ENCODE measurements at places on chromosomes 12 and 14. TPM values are rescaled to one million over a fixed set of nuclear protein-coding genes. Genes with fewer than 3 reads are reported as not detected.
A peak's percentile ranks its signal among the peaks of the same experiment; 100 is the strongest.

ESPL1 gene
- 77.2 TPM for total RNA-seq

- no peaks in the 10 kb centered on the region for H3K36me3 ChIP-seq
- peaks cover 2% of the 10 kb centered on the region for H3K4me1 ChIP-seq
- peak; percentile 27 for DNase-seq
- no peaks in the 10 kb centered on the region for H3K27me3 ChIP-seq
- no peak overlapping the region for H3K27ac ChIP-seq
Measured at GRCh38 chr14:70707138-70708038, 65.7 kb downstream of the TTC9 start.

GRCh38 chr14:72907886-72908285 lies 14.0 kb upstream of the DPF3 start:
- H3K27ac ChIP-seq: no peak overlapping the region
- no peaks in the 10 kb centered on the region for H3K4me1 ChIP-seq
- DNase-seq: no peak
- H3K27me3 ChIP-seq: peaks cover 6% of the 10 kb centered on the region

PRB2 gene
- total RNA-seq: not detected

DNA sequence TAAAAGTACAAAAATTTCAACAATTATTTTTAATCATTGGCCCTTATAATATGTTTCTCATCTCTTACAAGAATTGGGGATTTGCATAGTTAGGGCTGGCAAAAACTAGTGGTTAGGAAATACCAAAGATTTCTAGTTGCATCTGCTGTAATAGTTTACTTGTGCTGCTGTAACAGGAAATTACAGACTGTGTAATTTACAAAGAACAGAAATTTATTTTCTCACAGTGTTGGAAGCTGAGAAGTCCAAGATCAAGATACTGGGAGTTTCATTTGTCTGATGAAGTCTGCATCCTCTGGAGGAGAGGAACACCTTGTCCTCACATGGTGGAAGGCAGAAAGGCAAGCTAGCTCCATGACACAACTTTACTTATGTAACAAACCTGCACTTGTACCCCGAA lies 157.0 kb downstream of the FLRT2 start:
- no peaks in the 10 kb centered on the region for H3K36me3 ChIP-seq
- H3K4me3 ChIP-seq: no peak overlapping the region
- no peaks in the 10 kb centered on the region for H3K4me1 ChIP-seq

GRCh38 chr12:79886917-79887519 lies 47.9 kb downstream of the PPP1R12A start:
- H3K4me1 ChIP-seq: peaks cover 59% of the 10 kb centered on the region
- no peak overlapping the region for H3K27ac ChIP-seq
- H3K27me3 ChIP-seq: no peaks in the 10 kb centered on the region
- no peak for DNase-seq
- peaks cover 4% of the 10 kb centered on the region for H3K36me3 ChIP-seq
- no peak overlapping the region for H3K4me3 ChIP-seq

DNA sequence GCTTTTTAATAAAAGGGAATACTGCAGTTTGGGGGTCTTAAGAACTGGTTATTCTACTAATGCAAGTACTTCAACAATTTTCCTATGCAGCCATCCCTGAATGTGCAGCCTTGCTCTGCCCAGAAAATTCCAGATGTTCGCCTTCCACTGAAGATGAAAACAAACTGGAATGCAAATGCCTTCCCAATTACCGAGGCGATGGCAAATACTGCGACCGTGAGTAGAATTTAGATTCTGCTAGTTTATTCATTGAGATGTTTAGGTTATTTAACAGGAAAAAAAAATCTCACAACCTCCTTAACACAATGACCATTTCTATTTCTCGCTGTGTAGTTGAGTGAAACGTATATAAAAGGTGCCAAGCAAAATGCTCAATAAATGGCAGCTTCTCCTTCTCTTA lies 49.9 kb downstream of the STAB2 start:
- H3K27ac ChIP-seq: no peak overlapping the region
- H3K4me3 ChIP-seq: no peak overlapping the region
- H3K36me3 ChIP-seq: no peaks in the 10 kb centered on the region
- H3K4me1 ChIP-seq: no peaks in the 10 kb centered on the region
- DNase-seq: no peak
- peaks cover 5% of the 10 kb centered on the region for H3K27me3 ChIP-seq

DNA sequence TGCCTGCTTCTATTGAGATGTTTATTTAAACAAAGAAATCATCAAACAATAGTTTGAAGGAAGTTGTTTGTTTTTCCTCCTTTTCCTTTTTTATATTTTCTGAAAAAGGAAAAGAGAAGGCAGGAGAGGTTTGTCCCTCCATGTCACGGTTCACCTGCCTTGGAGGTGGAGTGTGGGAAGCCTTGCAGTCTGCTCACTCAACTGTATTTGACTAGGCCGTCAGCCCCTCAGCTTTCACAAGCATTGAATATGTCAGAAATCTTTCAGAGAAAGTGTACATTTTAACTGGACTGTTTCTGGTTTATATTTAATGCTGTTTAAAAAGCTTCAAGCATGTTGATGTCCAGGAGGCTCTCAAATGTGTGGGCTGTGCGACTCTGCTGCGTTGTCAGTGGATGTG lies 370.4 kb downstream of the NPAS3 start:
- no peaks in the 10 kb centered on the region for H3K36me3 ChIP-seq
- DNase-seq: no peak
- H3K27ac ChIP-seq: no peak overlapping the region

GRCh38 chr12:75892731-75893408 lies 138.7 kb downstream of the PHLDA1 start:
- DNase-seq: no peak
- H3K27ac ChIP-seq: no peak overlapping the region
- no peaks in the 10 kb centered on the region for H3K4me1 ChIP-seq
- no peak overlapping the region for H3K4me3 ChIP-seq
- no peaks in the 10 kb centered on the region for H3K36me3 ChIP-seq

DNA sequence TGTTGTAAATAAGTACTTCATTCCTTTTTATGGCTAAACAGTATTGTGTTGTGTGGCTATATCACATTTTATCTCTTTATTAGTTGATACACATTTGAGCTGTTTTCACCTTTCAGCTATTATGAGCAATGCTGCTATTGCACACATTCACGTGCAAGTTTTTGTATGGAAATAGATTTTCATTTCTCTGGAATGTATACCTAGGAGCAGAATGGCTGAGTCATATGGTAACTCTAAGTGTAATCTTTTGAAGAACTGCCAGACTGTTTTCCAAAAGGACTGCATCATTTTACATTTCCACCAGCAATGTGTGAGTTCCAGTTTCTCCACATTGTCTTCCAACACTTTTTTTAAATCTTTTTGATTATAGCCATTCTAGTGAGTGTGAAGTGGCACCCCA lies 134.0 kb downstream of the SRGAP1 start:
- H3K36me3 ChIP-seq: no peaks in the 10 kb centered on the region
- H3K27me3 ChIP-seq: peaks cover 3% of the 10 kb centered on the region
- no peaks in the 10 kb centered on the region for H3K4me1 ChIP-seq
- DNase-seq: no peak
- no peak overlapping the region for H3K27ac ChIP-seq

DNA sequence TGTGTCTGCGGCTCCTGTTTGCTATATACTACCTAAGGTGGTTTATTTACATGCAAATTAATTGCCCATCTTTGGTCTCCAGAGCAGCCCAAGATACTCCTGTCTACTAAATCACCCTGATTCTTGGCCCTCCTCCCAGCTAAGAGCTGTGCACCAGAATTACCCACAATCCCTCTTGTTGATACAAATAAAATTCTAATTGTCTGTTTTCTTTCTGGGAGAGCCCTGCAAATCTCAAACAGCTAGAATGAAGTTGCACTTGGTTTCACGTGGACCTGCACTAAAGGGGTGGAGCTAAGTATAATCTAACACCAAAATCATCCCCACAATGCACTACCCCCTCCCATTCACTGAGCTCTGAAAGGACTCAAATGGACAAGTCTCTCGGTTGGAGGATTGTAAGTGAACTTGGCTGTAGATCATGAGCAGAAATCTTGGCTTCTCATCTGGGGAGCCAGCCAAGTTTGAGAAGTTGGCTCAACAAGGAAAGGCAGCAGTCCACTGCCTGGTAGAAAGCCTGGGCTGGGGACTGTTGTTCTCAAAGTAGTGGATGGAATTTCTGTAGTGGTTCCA lies 6.6 kb downstream of the MAX start:
- no peak overlapping the region for H3K4me3 ChIP-seq
- no peak for DNase-seq
- H3K4me1 ChIP-seq: peaks cover 79% of the 10 kb centered on the region
- no peak overlapping the region for H3K27ac ChIP-seq

DNA sequence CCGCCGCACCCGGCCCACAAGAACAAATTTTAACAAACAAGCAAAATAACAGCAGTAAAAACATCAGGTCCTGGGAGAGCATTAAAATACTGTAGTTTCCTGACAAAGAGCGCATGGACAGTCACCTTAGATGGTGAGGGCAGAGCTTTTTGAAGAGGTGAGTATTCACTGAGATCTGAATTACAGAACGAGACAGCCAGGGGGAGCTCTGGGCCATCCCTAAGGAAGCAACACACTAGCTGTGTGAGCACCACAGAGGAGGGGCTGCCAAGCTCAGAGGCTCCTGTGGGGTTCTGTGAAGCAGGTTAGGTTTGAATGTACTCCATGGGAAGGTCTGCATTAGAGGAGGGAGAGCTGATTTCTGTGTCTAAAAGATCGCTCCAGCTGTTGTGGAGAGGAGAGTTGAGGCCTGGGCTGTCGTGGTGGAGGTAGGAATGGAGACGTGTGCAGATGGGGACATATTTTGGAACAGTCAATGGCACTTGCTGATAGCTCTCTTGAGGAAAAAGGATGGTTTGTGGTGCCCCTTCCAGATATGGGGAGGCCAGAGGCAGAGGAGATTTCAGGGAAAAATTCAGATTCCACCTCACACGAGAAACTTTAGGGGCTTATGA lies 72.9 kb downstream of the TRAFD1 start:
- DNase-seq: peak; percentile 70
- H3K27ac ChIP-seq: no peak overlapping the region
- H3K27me3 ChIP-seq: no peaks in the 10 kb centered on the region
- peaks cover 18% of the 10 kb centered on the region for H3K36me3 ChIP-seq

DNA sequence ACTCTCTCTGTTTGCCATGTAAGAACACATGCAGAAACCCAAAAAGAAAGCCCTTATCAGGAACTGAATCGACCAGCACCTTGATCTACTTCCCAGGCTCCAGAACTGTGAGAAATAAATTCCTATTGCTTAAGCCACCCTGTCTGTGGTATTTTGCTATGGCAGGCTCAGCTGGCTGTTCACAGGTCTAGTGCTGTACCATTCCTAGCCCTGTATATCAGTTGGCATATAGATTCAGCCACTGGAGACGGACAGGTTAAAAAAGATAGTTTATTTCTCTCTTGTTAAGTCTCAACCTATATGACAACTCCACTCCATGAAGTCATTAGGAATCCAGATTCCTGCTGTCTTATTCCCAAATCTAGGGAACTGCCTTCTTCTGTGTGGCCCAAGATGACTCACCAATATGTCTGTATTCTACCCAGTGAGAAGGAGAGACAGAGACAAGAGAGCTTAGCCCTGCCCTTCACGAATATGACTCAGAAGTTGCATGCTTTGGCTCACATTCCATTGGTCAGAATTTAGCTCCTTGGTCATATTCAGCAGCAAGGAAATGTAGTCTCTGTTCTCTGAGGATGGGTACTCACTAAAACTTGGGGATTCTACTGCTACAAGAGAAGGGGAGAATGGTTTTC lies 57.0 kb downstream of the PLEKHG7 start:
- H3K27ac ChIP-seq: no peak overlapping the region
- H3K4me1 ChIP-seq: no peaks in the 10 kb centered on the region
- peaks cover 22% of the 10 kb centered on the region for H3K27me3 ChIP-seq
- H3K4me3 ChIP-seq: no peak overlapping the region
- DNase-seq: no peak

TDRD9 gene
- 0.19 TPM for total RNA-seq

- no peak for DNase-seq
- H3K4me3 ChIP-seq: no peak overlapping the region
- no peak overlapping the region for H3K27ac ChIP-seq
Measured at GRCh38 chr12:123948401-123948795, 24.2 kb downstream of the CCDC92 start.

All from activated CD4-positive, alpha-beta memory T cell treated with anti-CD3 and anti-CD28 coated beads for 36 hours (primary cell).